Left cardiac atrium (tissue), 4 donors: ENCODE measurements at places on chromosomes 2 and 18. TPM values are rescaled to one million over a fixed set of nuclear protein-coding genes. Genes with fewer than 3 reads are reported as not detected.

Gene SLC40A1
- total RNA-seq = 39.1 TPM

Gene ARHGAP15
- total RNA-seq = 8.7 TPM

Gene NT5DC4
- not detected for total RNA-seq

Gene C1QL2
- not detected for total RNA-seq

Gene B3GNT7
- total RNA-seq = 8.0 TPM

Gene IFIH1
- total RNA-seq = 11.4 TPM

Gene ALKAL2
- total RNA-seq = 0.80 TPM

DNA sequence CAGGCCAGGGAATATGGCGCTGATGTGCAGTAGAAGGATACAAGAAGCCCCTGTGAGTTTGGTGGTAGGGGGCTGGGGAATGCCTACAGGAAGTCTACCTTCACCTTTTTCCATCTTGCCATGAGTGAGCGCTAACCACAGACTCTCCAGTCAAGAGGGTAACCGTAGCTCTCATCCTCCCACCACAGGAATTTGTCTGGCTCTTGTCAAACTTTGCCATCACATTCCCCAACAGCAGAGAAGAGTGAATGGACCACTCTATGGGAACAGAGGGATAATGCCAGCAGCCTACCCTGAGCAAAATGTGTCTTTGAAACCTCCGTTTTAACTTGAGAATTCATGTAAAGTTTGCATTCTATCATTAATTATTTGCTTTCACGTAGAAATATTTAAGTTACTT lies 168.3 kb downstream of the NRP2 start:
- no peak for DNase-seq

- DNase-seq = no peak
Measured at GRCh38 chr18:49694402-49694801, 118.9 kb downstream of the ACAA2 start.

GRCh38 chr2:189618197-189618596 lies 37.6 kb upstream of the SLC40A1 start:
- DNase-seq = no peak

DNA sequence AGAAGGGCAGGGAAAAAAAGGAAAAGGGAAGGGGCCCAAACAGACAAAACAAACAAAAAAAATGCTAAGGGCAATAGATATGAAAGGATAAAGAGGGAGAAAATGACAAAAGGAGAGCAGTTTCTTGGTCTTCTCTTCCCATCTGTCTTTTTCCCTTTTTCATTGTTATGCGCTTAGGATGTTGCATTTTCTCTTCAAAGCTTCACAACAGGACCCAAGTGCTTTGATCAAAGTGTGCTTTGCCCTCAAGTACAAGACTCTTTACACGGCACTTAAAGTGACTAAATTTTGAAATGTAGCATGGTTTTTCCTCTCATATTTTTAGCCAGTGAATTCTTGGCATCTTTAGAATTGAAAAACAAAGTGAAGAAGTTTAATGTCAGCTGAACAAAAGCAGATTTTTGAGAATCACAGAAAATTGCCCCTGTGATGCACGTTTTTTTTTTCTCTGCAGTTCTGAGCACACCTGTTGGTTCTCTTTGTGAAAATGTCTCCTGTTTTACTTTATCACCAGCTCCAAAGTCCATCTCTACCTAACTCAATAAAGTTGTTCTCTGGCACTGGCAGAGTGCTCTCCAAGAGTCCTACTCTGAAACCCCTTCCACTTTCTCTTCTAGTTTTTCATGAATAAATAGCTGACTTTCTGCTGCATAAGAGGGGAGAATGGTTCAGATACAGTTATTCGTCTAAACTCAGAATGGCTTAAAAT lies 126.6 kb downstream of the KCNH7 start:
- DNase-seq = no peak

GRCh38 chr18:46226461-46226860 lies 122.3 kb downstream of the HAUS1 start:
- no peak for DNase-seq

DNA sequence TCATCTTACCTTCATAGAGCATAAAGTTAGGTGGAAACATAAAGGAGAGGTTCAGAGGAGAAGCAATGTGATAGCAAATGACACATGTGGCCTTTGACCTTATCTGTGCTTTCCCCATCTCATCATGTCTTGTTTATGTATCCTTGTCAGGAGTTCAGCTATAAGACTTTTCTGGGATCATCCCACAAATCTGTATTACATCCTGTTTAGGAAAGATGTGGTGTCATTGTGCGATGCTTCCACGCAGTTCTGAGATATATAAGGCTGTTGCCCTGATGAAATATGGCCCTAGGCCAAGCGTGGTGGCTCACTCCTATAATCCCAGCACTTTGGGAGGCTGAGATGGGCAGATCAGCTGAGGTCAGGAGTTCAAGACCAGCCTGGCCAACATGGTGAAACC lies 15.5 kb upstream of the MGAT5 start:
- DNase-seq = no peak
